Activated CD4-positive, alpha-beta T cell treated with anti-CD3 and anti-CD28 coated beads, Interleukin-2, amount 50 U/mL, for 24 hours (primary cell): ENCODE measurements at places on chromosomes 6 and 20.

GRCh38 chr6:112180095-112180820 lies 74.1 kb downstream of the LAMA4 start:
- DNase-seq: peak; percentile 57

GRCh38 chr6:146381486-146381885 lies 162.1 kb upstream of the RAB32 start:
- DNase-seq: no peak

DNA sequence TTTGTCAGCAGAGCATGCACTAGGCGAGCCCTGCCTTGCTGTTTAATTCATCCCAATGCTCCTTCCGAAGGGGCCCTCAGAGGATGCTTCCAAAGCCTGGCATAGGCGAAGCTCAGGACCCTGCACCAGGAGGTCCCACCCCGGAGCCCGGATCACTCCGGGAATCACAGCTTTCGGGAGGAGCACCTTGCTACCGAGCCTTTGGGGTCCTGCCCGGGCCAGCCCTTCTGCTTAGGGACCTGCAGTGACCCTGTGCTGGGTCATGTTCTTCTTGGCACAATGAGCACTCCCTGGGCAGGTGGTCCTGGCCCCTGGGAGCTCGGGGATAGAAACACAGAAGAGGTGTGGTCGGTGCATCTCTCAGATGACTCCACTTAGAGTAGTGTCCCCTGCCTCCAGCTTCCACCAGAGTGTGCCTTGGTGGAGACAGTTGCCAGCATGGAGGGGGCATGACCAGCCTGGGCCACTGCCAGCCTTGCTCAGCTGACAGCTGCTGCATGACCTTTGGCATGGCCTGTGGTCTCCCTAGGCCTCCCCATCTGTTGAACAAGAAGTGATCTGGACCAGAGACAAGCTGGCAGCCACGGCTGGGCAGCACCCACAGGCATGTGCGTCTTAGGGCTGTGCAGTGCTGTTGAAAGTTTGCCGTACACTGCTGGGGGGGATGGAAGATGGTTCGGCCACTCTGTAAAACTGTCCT lies 44.7 kb upstream of the SLCO4A1 start:
- DNase-seq: no peak

- DNase-seq: no peak
These were observed 41.8 kb upstream of the LAMA4 start for GRCh38 chr6:112296122-112296521.

DNA sequence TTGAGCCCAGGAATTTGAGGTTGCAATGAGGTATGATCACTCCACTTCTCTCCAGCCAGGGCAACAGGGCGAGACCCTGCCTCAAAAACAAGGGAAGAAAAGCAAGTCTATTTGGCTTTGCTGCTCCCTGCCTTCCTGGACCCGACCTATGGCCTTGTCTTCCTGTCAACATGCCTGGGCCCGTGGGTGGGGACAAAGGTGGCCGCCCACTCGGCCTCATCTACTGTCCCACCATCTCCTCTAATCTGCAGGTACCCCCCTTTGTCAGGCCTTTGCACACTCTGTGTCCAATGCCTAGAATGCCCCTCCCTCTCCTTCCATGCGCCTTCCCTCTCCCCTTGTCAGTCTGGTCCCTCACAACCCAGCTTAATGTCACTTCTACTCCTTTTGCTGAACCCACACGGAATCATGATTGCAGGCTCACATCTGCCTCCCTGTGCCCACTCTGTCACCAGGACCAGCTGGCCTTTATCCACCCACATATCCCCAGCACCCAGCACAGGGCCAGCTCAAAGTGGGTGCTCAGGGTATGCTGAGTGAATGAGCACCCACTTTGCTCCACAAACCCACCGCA lies 40.3 kb downstream of the MDFI start:
- no peak for DNase-seq

DNA sequence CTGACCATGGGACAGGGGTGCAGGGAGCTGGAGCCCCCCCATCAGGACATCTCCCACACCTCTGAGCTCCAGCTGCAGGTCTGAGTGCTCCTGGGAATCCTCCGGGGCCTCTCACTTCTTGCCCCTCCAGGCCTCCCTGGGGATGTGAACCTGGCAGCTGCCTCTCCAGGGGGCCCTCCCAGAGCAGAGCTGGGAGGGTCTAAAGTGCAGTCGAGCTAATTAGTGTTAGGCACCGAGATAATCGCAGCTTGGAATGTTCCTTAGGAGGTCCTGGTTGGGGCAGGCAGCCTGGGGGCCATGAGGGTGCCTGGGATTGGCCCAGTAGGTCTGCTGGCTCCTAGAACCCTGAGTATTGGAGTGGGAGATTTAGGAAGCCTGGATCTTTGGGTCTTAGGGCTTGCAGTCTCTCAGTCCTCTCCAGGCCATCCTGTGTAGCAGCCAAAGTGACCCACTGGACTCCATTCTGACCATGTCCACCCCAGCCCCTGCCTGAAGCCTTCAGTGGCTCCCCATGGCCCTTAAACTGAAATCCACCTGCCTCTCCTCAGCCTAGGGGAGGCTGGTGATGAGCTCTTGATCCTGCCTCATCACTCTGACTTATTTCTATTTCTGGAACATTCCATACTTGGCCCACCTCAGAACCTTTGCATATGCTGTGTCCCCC lies 26.0 kb downstream of the CEBPB start:
- no peak for DNase-seq

GRCh38 chr20:7916648-7917047 lies 23.6 kb downstream of the HAO1 start:
- DNase-seq: no peak

GRCh38 chr20:31669876-31670275 lies 32.2 kb downstream of the COX4I2 start:
- no peak for DNase-seq

GRCh38 chr20:40438161-40438830 lies 250.7 kb downstream of the MAFB start:
- DNase-seq: no peak

GRCh38 chr6:967701-968100 lies 274.8 kb upstream of the EXOC2 start:
- no peak for DNase-seq

DNA sequence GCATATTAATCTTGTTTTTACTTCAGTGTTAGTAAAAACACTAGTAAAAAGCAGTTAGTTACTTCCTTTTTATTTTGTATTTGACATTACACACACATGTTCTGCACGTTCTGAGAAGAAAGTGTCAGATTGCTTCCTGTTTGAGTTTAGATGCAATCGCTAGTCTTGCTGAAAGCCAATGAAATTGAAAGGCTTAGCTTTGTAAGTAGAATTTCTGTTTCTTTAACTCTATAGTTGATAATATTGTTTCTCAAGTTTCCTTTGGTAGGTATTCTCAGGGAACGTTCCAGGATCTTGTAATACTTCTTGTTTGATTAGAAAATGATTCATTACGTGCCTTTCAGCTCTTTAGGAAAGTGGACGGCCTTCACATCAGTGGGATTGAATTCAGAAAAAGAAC lies 55.0 kb downstream of the CDKAL1 start:
- no peak for DNase-seq

GRCh38 chr6:24968783-24969182 lies 33.0 kb upstream of the RIPOR2 start:
- no peak for DNase-seq

- DNase-seq: no peak
These were observed 38.8 kb downstream of the SUMO4 start for GRCh38 chr6:149438855-149439254.

DNA sequence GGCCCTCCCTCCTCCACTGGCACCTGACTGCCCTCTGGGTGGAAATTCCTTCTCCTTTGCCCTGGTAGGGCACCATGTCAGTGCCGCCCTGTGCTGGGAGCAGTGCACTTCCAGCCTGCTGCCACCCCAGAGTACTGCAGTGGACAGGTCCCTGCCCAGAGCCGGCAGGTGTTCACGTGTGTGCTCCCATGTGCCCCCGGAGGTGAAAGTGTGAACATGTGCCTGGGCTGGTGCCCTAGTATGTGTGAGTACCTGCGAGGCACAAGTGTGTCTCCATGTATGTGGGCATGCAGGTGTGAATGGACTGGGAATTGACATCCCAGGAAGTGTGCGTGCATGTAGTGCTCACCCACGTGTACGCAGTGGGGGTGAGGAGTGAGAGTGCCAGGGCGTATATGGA lies 29.4 kb downstream of the SDCBP2 start:
- DNase-seq: no peak

DNA sequence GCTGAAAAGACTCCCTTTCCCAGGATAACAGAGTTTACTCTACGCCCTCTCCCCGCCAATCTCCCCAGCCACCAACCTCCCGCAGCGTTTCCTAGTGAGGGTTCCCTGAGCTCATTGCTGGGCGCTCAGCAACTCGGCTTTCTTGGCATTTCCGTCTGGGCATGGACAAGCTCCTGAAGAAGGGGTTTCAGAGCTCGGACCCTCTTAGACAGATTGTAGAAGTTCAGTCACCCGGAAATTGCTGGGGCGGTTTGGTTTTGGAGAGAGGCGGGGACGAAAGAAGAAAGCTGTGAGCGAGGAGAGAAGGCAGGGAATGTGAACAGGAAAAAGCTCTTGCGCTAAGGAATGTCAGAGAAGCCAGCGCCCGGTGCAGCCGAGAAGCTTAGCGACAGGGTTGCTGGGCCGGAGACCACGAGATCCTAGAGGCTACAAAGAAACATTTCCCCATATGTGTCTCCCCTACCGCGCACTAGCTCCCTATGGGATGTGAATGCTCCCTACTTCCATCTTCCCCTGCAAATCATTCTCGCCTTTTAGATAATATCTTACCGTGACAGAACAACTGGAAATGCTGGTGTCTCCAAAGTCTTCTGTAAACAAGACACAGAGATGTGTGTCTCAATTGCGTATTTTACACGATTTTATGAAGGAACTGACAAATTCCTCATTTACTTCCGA lies 15.8 kb downstream of the POM121L2 start:
- no peak for DNase-seq

GRCh38 chr6:83883240-83883639 lies 23.8 kb downstream of the CYB5R4 start:
- no peak for DNase-seq

GRCh38 chr20:62961310-62961783 lies 8.8 kb downstream of the SLC17A9 start:
- no peak for DNase-seq

GRCh38 chr6:75602246-75603105 lies 796 bp downstream of the SENP6 start:
- DNase-seq: peak; percentile 45

- no peak for DNase-seq
These were observed 50.8 kb downstream of the CARMIL1 start for GRCh38 chr6:25329982-25330381.

GRCh38 chr6:45997875-45998506 lies 17.7 kb downstream of the CLIC5 start:
- no peak for DNase-seq

DNA sequence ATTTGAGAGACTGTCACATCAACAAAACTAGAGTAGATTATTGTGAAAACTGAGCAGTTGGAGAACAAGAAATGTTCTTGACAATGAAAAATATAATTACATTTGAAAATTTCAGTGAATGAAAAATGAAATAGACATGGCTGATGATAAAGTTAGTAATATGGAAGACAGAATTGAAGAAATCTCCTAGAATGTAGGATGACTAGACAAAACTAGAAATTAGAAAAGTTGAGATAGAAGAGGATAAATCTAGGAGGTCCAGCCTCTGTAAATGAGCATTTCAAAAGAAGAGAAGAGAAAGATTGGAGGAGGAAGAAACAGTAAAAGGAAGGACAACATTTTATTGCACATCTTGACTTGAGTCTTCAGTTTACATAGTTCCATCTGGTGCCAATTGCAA lies 178.7 kb downstream of the NFATC2 start:
- no peak for DNase-seq

DNA sequence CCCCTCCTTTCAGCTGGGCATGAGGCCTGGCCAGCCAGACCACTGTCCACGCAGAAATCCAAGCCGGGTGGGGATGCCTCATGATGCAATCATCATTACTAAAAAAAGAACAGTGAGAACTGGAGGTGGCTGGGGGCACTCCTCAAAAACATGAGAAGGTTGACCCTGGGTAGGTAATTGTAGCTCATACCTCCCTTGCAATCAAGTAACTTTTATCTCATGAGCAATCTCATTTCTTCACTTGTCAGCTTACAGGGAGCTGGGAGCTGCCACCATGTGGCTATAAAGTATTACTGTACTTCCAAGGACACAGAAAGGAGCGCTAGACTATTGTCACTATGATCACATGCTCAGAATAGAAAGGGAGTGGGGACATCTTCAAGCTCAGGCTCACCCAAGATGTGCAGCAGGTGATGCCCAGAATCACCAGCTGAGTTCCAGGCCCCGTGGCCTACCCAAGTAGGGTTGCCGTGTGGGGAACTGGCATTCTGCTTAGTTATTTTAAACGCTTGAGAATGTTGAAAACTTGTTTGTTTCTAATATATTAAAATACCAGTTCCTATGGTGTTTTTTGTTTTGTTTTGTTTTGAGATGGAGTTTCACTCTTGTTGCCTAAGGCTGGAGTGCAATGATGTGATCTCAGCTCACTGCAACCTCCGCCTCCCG lies 3.0 kb upstream of the CDH26 start:
- DNase-seq: no peak

- no peak for DNase-seq
These were observed 49.9 kb downstream of the KCNB1 start for GRCh38 chr20:49432550-49432949.

DNA sequence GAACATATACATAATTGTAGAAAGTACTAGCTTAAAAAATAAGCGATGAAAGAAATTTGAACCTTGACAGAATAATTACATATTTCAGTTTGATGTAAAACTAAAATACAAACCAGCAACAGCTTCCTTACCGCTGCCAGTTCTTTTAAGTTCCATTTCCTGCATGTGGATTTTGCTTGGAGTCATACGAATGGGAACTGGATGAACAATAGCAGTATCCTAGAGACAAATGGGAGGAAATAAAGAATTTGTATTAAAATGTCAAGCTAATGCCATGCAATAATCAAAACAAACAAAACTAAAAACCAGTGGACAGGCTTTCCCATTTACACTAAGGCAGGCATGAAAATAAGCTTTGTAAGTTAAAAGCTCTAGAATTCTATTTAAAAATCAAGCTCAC lies 67.1 kb downstream of the REPS1 start:
- DNase-seq: no peak

- DNase-seq: no peak
These were observed 463.9 kb upstream of the JARID2 start for GRCh38 chr6:14781772-14782525.

DNA sequence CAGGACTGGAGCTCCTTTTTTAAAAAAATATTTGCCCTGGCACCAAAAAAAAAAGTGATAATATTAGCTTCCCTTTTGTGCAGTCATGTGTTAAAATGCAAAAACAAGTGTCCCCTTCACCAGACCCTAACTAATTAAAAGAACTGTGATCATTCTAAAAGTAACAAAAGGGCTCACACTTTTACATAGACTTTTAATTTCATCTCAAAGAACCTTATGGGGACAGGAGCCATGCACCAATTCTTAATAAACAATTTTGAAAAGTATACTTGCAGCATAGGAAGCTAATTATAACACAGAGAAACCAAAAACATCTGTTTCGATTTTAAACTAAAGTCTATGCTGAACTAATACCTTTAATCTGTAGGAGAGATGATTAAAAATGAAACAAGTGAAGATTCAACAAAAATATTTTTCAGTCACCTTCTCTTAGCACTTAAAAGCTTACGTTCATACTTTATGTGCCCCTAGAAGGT lies 17.3 kb downstream of the STX7 start:
- no peak for DNase-seq
